CD4-positive, CD25-positive, alpha-beta regulatory T cell (primary cell): ENCODE measurements at places on chromosomes 7 and 10. TPM values are rescaled to one million over a fixed set of nuclear protein-coding genes. Genes with fewer than 3 reads are reported as not detected.

- H3K27ac ChIP-seq = no peak overlapping the region
- no peak overlapping the region for H3K4me3 ChIP-seq
- no peaks in the 10 kb centered on the region for H3K36me3 ChIP-seq
Observed at GRCh38 chr10:116802876-116803275, 46.4 kb upstream of the ENO4 start.

GRCh38 chr7:40316176-40316575, 181.4 kb downstream of the SUGCT start:
- no peak overlapping the region for H3K27ac ChIP-seq
- DNase-seq = no peak
- H3K27me3 ChIP-seq = no peaks in the 10 kb centered on the region
- H3K36me3 ChIP-seq = no peaks in the 10 kb centered on the region

Gene TRIM74
- total RNA-seq = 3.3 TPM

- no peak overlapping the region for H3K4me3 ChIP-seq
- H3K27ac ChIP-seq = no peak overlapping the region
- H3K4me1 ChIP-seq = no peaks in the 10 kb centered on the region
- DNase-seq = no peak
Observed at GRCh38 chr10:127932521-127933270, 25.8 kb downstream of the PTPRE start.

DNA sequence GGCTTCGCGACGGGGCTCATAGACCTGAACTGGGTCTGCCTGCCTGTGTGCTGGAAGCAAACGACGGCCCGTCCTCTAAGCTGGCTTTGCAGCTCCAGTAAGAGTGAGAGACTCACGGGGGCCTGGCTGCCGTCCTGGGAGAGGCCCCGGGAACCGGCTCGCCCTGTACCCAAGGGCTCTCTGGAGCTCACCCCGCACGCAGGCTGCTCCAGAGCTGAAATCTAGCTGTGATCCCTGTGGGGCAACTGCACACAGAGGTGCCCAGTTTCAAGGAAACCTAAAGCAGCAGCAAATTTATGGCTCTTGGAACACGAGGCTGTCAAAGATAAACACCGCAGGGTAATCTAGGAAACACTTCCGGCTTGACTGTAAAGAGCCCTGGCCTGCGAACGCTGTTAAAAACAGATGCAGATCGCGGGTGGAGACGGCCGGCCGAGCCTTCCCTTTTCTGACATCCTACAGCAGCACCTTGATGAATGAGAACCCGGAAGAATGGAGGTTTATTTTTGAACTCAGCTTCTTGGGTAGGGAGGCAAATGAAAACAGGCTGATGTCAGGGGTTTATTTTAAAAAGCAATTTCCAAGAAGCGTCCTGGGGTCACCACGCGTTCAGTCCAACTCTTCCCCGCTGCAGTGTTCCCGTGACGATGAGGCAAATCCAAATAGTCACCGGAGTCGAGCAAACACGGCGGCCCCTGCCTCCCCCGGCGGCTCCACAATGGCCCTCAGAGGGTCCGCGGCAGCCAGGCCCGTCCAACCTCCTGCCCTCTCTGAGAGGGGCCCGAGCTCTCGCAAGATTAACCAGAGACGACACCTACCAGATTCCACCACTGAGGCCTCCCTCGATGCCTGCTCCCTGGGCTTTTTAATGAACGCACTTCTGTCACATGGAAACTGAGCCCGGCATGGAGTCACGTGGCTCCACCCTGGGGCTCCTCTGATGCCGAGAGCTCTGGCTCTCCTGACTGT, 29.6 kb downstream of the AMZ1 start:
- peaks cover 56% of the 10 kb centered on the region for H3K4me1 ChIP-seq
- peak; percentile 55 for DNase-seq
- no peaks in the 10 kb centered on the region for H3K27me3 ChIP-seq

DNA sequence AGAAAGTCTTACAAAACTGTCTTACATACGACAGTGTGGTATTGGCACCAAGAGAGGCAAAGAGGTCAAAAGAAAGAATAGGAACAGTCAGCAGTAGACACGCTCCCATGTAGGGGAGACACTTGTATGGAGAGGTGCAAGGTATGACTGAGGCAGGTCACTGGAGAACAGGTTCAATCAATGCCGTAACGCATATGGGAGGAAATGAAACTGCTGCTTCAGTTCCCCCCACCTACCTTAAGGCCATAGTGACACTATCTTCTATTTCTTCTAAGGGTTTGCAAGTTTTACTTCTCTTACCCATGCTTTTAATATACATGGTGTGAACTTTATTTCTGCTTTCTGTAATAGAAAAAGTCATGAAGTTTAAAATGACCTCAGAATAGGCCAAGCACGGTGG, 5.5 kb upstream of the PITRM1 start:
- peaks cover 17% of the 10 kb centered on the region for H3K27me3 ChIP-seq
- H3K27ac ChIP-seq = no peak overlapping the region
- no peaks in the 10 kb centered on the region for H3K36me3 ChIP-seq
- DNase-seq = no peak

DNA sequence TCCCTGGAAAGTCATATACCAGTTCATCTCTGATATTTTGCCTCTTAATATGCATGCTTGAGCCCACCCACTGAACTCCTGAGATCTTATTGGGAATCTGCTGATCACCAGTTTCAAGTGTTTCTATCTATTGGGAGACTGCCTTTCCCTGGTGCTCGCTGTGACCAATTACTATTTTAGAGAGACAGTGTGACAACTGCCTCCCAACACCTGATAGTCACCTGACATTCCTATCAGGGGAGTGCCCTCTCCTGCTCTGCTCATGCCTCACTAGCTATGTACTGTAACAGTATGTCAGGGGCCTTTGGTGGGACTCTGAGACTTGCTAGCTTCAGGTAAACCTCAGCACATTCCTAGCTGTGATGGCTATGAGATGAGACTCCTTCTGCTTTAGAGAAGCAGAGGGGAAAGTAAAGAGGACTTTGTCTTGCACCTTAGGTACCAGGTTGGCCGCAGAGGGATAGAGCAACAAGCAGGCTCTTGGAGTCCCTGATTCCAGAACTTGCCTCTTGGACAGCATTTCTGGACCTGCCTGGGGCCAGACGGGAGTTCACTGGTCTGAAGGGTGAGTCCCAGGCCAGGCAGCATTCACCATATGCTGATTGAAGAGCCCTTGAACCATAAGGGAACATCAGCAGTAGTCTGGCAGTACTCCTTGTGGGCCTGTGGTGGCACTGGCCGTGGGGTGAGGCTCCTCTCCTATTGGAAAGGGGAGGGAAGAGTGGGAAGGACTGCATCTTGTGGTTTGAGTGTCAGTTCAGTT, 34.4 kb upstream of the ARHGAP12 start:
- no peak overlapping the region for H3K27ac ChIP-seq
- H3K4me3 ChIP-seq = no peak overlapping the region
- DNase-seq = no peak
- H3K27me3 ChIP-seq = no peaks in the 10 kb centered on the region
- no peaks in the 10 kb centered on the region for H3K36me3 ChIP-seq
- no peaks in the 10 kb centered on the region for H3K4me1 ChIP-seq

- H3K27me3 ChIP-seq = peaks cover 15% of the 10 kb centered on the region
- H3K4me3 ChIP-seq = no peak overlapping the region
- no peaks in the 10 kb centered on the region for H3K36me3 ChIP-seq
- H3K4me1 ChIP-seq = peaks cover 22% of the 10 kb centered on the region
- DNase-seq = no peak
Observed at GRCh38 chr10:102233997-102234396, 7.3 kb downstream of the PITX3 start.

DNA sequence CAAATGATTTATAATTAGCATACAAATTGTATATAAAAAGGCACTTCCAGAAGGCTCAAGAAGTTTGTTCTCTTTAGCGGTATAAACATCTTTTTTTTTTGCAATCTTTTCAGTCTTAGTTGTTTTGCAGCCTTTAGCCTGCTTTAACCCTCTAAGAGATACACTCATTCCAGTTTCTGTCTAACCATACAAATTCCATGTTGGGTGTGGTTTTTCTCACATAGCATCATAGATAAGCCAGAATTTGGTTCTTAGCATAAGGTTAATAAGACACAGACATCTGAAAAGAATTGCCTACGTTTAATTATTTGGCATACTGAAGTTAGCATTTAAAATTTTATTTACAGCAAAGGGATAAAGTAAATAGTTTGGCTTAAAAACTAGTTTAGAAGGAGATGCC, 92.5 kb upstream of the NPVF start:
- DNase-seq = no peak
- no peaks in the 10 kb centered on the region for H3K4me1 ChIP-seq
- H3K27me3 ChIP-seq = peaks cover 6% of the 10 kb centered on the region
- no peak overlapping the region for H3K4me3 ChIP-seq

- no peaks in the 10 kb centered on the region for H3K27me3 ChIP-seq
- H3K27ac ChIP-seq = no peak overlapping the region
- no peak overlapping the region for H3K4me3 ChIP-seq
- DNase-seq = no peak
Observed at GRCh38 chr7:158324397-158325360, 262.9 kb downstream of the PTPRN2 start.

Gene SP8
- not detected for total RNA-seq

- H3K36me3 ChIP-seq = no peaks in the 10 kb centered on the region
- H3K4me1 ChIP-seq = no peaks in the 10 kb centered on the region
- no peak overlapping the region for H3K4me3 ChIP-seq
- H3K27me3 ChIP-seq = no peaks in the 10 kb centered on the region
Observed at GRCh38 chr7:70208236-70209063, 610.2 kb downstream of the AUTS2 start.

GRCh38 chr10:125093199-125093973, 67.0 kb downstream of the CTBP2 start:
- H3K4me3 ChIP-seq = no peak overlapping the region
- DNase-seq = no peak
- H3K27me3 ChIP-seq = no peaks in the 10 kb centered on the region
- no peaks in the 10 kb centered on the region for H3K36me3 ChIP-seq
- H3K4me1 ChIP-seq = no peaks in the 10 kb centered on the region

DNA sequence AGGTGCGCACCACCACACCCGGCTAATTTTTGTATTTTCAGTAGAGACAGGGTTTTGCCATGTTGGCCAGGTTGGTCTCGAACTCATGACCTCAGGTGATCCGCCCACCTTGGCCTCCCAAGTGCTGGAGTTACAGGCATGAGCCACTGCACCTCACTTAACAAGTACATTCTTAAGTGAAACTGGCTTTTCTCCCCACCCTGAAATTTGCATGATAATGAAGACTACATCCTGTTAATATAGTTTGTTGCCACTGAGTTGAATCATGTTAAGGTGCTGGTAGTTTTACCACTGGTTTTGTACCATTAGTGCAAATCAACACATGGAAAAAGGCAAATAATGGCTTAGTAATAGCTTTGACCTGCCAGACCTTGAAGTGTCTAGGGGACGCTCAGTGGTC, 62.2 kb downstream of the MPLKIP start:
- H3K27ac ChIP-seq = no peak overlapping the region
- H3K4me1 ChIP-seq = no peaks in the 10 kb centered on the region
- no peaks in the 10 kb centered on the region for H3K27me3 ChIP-seq

- H3K36me3 ChIP-seq = no peaks in the 10 kb centered on the region
- DNase-seq = no peak
- H3K4me3 ChIP-seq = no peak overlapping the region
- H3K27me3 ChIP-seq = no peaks in the 10 kb centered on the region
- H3K4me1 ChIP-seq = no peaks in the 10 kb centered on the region
Observed at GRCh38 chr10:57818522-57818921, 449.2 kb downstream of the IPMK start.

GRCh38 chr7:117937753-117938483, 64.7 kb upstream of the CTTNBP2 start:
- no peak for DNase-seq
- no peaks in the 10 kb centered on the region for H3K27me3 ChIP-seq
- no peak overlapping the region for H3K4me3 ChIP-seq
- H3K27ac ChIP-seq = no peak overlapping the region
- H3K4me1 ChIP-seq = no peaks in the 10 kb centered on the region

GRCh38 chr7:44177570-44178131, 11.6 kb downstream of the GCK start:
- no peak for DNase-seq
- H3K36me3 ChIP-seq = no peaks in the 10 kb centered on the region
- H3K27me3 ChIP-seq = peaks cover 9% of the 10 kb centered on the region

- DNase-seq = no peak
- no peaks in the 10 kb centered on the region for H3K4me1 ChIP-seq
- no peaks in the 10 kb centered on the region for H3K36me3 ChIP-seq
- H3K27me3 ChIP-seq = no peaks in the 10 kb centered on the region
- H3K27ac ChIP-seq = no peak overlapping the region
Observed at GRCh38 chr7:68133045-68133444, 1136.4 kb downstream of the TYW1 start.

DNA sequence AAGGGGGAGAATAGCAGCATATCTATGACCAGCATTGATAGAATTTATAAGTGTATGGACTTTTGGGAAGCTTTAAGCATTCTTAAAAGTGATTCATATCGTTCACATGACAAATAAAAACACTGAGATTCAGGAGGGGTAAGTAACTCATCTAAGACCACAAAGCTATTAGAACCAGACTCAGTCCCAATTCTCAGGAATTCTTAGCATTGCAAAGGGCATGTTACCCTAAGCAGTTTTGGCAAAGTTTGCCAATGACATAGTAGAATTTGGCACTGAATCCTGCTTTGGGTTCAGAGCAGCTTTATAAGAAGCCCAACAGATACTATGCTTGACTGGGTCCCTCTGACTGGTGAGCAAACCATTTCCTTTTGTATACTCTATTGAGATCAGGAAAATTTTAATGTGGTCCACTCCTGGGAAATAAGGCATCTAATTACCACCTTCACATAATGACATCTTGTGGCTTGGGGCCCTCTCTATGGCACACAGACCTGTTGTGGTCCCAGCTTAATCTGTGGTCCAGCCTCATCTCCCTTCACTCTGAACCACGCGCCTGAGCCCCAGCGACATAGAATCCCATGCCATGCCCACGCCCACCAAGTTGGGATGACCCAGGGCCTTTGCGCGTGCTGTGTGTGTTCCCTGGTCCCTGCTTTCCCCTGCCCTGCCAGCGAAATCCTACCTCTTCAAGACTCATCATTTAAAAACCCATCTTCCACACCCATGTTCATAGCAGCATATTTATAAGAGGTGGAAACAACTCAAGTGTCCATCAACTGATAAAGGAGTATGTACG, 37.5 kb upstream of the DOCK1 start:
- no peaks in the 10 kb centered on the region for H3K36me3 ChIP-seq
- no peaks in the 10 kb centered on the region for H3K4me1 ChIP-seq
- DNase-seq = no peak
- H3K27ac ChIP-seq = no peak overlapping the region
